Vagina (tissue), 2 donors: ENCODE measurements at places on chromosomes 6 and 20.

GRCh38 chr6:142944124-142945048 lies 590 bp downstream of the HIVEP2 start:
- peak; percentile 94 for DNase-seq

DNA sequence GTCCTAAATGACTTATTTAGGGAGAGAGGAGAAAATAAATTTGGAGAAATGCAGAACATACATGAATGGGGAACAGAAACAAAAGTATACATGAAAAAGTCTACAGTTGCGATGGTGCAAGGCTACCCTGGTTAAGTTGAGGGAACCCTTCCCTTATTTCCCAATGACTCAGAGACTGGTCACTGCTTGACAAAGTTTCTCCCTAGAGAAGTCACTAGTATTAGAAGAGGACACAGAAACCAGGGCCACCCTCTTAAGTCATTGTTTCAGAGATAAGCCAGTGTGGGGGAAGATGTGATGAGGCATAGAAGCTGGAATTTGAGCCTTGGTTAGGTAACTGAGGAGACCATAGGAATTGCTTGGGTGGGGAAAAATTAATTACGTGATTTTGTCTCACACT lies 24.4 kb upstream of the EDN1 start:
- no peak for DNase-seq

DNA sequence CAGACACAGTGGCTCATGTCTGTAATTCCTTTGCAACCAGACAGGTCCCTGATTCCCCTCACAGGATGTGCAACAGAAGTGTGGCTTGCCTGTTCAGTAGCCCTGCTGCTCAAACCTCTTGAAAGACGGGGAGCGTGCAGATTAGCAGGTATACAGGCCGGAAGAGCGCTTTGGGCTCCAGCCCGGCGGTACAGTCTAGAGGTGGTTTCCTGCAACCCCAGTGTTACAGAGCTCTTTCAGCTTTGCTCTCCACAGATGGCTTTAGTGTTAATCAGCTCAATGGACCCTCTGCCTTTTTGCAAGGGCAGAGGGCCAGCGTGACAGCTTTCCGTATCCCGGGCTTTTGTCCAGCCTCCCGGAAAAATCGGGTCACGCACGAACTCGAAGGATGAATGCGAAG lies 67.2 kb upstream of the TNFRSF21 start:
- no peak for DNase-seq

DNA sequence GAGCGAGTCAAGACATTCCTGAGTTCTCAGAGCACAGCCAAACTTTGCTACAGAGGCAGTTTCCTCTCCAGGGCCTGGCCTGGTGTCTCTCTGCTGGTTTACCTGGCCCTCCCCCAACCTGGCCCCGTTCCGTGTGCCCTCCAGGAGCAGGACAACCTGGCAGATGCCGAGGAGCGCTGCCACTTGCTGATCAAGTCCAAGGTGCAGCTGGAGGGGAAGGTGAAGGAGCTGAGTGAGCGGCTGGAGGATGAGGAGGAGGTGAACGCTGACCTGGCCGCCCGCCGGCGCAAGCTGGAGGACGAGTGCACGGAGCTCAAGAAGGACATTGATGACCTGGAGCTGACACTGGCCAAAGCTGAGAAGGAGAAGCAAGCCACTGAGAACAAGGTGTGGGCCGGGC lies 39.5 kb downstream of the MYH7B start:
- DNase-seq, result no peak

GRCh38 chr20:3092611-3093379 lies 8.3 kb upstream of the AVP start:
- no peak for DNase-seq

- no peak for DNase-seq
Measured at GRCh38 chr6:3876101-3876500, 26.9 kb downstream of the FAM50B start.

DNA sequence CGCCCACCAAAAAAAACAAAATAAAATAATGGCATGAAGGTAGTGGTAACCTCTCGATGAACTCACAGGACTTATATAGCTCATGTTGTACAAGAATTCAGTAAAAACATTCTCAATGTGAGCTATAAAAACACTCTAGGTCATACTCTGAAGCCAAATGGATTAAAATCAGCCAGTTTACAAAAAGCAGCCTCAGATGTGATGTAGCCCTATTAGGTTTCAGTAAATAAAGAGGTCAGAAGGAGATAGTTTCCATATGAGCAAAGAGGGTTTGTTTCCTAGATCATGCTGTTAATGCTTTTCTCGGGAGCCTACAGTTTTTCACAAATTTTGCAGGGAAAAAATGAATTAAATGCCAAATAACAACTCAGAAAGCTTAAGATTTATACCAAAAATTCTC lies 319.5 kb upstream of the HSF2 start:
- no peak for DNase-seq

DNA sequence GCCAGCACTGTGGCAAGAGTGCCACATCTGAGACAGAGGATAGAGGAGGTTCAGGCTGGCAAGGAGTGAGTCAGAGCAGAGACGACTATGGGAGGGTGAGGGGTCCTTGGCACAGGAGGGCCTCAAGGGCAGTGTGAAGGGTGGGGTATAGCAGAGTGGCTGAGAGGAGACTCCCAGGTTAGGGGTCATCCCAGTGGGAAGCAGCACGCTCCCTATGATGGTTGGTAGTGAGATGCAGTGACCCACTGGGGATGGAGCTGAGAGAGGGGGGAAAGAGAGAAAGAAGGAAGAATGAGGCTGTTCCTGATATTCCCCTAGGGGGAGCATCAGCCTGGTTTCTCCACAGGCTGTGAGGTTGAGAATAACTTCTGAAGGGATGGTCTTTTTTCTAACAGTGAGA lies 97.3 kb downstream of the INSM1 start:
- no peak for DNase-seq

GRCh38 chr6:166313255-166314070 lies 5.3 kb upstream of the PRR18 start:
- DNase-seq, result no peak

DNA sequence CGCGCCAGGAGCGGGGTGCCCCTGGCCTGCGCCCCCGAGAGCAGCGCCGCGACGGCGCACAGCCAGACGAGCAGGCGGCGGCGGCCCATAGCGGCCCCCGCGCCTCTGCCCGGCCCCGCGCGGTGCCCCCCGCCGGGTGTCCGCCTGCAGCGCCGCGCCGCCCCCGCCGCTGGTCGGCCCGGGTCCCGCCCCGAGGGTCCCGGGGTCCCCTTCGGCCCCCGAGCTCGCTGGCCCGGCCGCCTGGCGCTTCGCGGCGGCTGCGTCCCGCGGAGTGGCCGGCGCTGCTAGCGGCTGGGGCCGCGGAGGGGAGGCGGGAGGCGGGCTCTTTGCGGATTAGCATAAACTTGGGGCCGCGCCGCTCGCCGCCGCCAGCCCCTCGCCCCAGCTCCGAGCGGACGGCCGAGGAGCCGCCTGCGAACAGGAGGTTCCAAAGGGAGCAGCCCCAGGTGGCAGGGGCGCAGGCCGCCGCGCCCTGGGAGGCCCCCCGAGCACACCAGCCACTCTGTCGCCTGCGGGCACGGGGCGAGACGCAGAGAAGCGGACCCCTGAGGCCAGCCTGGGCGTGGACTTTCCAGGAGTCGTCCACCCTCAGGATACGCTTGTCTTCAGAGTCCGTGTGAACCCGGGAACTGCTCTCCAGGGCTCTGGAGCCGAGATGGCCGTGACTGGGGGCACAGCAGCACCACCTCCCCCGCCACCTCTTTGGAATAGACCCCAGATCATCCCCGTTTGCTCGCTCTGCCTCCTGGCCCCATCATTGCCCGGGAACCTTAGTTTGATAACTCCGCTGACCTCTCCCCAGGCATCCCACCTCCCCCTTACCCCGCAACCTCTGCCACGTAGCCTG lies at the start of gene EMILIN3:
Gene EMILIN3, minus strand, starts transcription at position 273 of the 847 bp plus-strand sequence. Its CDS starts 184 bp downstream, at position 89.
- DNase-seq, result no peak

DNA sequence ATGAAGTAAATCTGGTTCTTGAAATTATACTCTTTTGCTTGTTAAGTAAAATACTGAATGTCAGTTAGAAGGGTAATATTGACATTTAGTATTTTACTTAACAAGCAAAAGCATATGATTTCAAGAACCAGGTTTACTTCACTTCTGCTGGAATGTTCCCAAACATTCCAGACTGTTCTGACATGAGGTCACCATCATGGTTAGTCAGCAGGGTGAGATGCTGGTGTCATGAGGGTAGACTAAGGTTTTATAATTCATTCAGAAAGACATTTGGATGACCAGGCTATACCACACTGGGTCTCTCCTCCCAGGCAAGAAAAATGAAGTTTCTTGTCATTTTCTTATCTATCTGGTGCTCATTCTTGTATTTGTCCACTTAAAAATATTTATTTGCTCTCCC lies 414.4 kb upstream of the MMS22L start:
- DNase-seq, result no peak

DNA sequence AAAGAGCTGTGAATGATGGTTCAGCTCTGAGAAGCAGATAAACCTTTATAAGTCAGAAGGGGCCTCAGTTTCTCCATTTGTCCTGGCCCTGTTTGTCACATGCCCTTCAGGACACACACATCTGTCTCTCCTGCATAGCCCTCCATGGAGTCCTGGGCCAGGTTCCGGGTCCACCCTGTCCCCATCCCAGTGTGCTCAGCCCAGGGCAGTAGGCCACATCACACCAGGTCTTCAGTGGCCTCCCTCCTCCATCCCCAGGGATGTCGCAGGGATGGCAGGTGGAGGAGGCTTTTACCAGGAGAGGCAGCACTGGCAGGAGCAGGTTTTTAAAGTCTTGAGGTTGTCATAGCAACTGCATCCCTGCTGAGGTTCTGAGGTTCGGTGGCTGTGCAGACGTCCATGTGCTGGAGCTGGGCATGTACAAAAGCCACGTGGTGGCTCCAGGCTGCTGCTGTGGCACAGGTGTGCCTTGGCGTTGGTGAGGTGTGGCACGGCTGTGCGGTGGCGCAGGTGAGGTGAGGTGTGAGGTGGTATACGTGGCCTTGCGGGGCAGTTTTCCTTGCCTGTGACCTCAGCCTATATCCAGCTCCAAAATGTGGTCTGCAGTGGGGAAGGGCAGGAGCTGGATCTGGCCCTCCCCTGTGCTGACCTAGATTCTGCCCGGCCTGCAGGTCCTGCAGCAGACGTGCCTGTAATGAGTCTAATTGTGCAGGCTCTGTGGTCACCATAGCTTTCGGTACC lies 8.0 kb upstream of the NPBWR2 start:
- DNase-seq, result no peak

DNA sequence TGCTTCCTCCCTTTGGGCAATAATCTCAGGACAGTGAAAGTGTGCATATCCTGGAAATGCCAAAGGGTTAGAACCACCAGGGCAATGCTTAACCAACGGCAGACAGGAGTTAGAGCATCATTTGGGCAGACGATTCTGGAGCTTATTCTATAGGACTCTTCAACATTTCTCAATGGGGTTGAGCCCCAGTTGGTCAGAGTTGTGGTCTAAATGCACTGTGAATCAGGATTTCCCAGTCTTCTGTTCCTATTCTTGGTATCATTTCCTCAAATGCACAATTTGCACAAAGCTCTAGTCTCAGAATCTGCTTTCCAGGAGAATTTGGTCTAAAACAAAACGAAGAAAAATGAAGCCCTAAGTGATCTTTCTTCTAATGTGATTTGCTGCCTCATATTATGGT lies 389.6 kb upstream of the JAG1 start:
- DNase-seq, result no peak

DNA sequence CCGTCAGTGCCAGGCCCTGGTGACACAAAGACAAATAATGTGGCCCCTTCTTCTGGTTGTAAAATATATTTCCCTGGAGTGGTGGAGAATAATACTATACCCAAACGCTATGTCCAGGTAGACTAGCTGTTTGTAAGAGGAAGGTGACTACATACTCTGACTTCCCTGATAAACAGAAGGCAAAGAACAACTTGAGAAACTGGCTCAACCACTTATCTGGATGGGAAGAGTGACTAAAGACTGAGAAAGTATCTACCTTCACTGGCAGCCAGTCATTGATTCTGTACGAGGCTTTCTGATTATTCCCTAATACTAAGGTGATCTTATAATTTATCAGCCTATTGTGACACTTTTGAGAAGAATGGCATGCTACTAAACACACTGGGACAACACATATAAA lies 569.7 kb downstream of the EPHA7 start:
- no peak for DNase-seq

DNA sequence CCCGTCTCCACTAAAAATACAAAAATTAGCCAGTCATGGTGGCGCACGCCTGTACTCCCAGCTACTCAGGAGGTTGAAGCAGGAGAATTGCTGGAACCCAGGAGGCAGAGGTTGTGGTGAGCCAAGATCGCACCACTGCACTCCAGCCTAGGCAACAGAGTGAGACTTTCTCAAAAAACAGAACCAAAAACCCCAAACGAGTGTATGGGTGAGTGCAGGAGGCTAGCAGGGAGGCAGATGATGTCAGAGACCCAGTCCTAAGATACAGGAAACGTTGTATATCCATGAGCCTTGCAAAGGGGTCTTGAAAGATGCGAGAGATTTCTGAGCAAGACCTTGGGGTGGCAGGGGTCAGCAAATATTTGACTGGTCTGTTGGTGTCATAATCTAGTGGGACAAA lies 136.2 kb downstream of the JARID2 start:
- DNase-seq, result no peak

GRCh38 chr6:2940010-2940850 lies 31.1 kb downstream of the SERPINB6 start:
- DNase-seq, result no peak
